ENCODE measurements at places on chromosomes 12 and 14.

- DNase-seq = peak; percentile 30
Observed at GRCh38 chr12:118645219-118645618, 268.9 kb downstream of the SUDS3 start.

- DNase-seq = no peak
Observed at GRCh38 chr12:24425601-24425970, 476.1 kb upstream of the SOX5 start.

DNA sequence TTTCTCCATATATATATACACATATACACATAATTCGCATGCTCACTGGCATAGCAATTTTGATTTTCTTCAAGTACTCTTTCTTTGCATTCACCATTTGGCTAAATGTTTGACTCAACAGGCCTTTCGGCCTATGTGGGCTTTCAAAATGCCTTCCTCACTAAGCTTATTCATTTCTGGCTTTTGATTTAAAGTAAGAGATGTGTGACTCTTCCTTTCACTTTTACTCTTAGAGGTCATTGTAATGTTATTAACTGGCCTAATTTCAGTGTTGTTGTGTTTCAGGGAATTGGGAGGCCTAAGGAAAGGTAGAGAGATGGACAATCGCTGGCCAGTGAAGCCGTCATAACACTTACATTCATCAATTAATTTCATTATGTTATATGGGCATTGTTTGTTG, 14.5 kb upstream of the KLRD1 start:
- peak; percentile 64 for DNase-seq

DNA sequence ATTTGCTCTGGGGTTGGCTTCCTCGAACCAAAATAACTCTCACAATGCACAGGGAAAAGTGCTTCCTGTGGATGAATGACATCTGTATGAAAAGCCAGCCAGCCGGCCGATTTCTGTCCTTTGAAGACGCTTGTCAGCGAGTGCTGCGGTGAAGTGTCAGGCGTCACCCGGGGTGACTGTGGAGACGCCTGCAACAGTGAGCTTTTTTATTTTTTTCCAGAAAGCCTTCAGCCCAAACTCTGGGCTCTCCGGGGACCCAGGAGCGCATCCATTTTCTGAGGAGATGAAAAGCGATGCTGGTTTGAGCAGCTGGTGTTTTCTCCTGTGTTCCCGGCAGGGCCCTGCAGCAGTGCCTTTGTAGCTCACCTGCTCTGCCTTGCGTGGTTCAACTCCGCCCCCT, 147.9 kb upstream of the MYL2 start:
- DNase-seq = no peak

DNA sequence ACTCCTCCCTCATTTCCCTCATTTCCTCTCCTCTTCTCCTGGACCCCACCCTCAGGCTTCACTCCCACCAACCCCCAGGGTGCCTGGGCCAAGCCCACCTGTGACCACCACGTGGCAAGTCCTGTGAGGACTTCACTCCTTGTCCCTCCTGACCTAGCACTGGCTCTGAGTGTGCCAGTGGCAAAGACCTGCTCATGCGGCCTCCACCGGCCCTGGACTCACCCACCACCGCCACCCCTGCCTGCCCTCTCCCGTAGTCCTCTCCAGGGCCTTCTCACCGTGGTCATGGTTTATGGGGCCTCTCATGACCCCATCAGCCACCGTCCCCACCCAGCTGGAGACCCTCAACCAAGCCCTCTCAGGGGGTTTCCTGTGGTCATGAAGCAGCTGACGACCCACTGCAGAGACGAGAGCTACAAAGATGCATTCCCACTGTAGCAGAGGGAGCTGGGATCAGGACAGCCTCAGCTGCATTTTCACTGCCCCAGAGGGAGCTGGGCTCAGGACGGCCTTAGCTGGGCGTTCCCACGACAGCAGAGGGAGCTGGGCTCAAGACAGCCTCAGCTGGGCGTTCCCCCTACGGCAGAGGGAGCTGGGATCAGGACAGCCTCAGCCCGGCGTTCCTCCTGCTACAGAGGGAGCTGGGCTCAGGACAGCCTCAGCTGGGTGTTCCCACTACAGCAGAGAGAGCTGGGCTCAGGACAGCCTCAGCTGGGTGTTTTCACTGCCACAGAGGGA, 3.2 kb upstream of the C14orf180 start:
- DNase-seq = no peak

DNA sequence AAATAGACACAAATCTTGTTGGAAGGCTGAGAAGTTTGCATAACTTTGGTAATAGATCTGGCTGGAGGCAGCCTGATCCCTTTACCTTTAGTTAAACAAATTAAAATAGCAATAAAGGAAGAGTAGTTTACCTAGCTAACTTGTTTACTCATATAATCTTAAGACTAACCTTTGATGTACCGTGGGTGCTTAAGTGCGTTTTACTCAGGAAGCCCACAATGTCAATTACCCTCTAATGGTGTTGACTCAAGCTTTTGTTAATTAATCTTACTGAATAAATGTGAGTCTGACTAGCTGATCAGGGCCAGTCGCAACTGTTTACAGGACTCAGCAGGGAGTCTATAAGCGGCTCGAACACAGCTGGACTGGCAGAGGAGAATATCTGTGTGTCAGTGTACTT, 51.5 kb downstream of the FAR2 start:
- no peak for DNase-seq
